ENCODE measurements at places on chromosomes 1 and 21.

GRCh38 chr1:53637511-53638359 lies 101.2 kb downstream of the GLIS1 start:
- DNase-seq: no peak

- DNase-seq: no peak
Measured at GRCh38 chr1:110610084-110610483, 3.9 kb upstream of the KCNA2 start.

DNA sequence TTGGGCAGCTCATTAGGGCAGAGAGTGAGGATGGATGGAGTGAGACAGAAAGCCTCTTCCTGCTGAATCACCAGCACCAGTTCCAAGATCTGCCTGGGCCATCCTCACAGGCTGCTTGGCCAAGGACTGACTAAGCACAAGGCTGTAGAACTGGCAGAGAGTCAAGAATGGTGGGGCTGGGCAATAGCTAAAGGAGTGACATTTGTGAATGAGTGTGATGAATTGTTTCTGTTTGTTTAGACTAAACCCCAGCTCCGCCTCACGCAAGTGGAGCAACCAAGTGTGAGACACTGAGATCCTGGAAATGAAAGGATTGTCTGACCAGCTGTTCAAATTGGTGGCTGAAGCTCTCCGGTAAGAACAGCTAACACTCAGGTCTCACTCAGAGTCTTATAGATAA lies 38.6 kb downstream of the BRINP2 start:
- no peak for DNase-seq

DNA sequence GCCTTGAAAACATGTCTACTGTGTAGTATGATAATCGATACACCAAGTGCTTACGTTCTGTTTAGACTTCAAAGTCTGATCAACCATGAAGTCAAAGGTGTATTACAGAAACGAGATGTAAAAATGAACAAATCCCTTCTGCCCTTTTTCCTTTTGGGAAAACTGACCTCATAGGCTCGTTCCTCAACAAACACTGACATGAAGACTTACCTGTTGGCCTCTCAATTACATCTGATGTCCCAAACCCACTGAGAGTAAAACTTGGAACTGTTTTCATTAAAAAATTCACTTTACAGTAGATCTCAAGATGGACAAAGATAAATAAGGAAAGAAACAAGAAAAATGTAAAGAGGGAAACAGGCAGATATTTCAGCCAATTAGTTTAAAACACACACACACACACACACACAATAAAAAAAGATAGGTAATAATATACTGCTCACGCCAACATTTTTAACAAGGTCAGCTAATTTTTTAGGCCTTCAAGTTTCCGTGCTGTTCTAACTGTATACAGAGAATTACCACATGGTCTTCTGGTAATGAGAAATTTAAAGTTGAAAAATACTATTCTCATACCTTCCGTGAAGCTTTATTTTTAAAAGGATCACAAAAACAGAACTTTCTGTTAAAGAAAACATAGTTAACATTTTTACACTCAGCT lies 2.1 kb downstream of the HMGN1 start:
- no peak for DNase-seq

GRCh38 chr1:202355944-202356553 lies 7.5 kb downstream of the PPP1R12B start:
- DNase-seq: no peak

DNA sequence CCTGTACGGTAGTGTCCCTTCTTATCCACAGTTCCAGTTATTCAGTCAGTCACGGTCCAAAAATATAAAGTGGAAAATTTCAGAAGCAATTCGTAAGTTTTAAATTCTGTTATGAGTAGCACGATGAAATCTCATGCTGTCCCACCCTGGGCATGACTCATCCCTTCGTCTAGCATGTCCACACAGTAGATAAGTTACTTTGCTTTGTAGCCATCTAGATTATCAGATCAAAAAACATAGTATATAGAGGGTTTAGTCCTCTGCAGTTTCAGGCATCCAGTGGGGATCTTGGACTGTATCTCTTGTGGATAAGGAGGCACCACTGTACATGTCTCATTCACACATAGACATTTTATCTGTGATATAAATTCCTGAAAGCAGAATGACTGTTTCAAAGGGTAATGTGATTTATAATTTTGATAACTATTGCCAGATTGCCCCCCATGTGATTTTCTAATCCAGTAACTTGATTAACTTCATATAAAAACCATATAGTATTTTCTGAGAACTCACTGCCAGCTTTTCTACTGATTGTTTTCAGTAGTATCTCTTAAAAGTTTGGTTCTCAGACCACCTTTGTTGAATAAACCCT lies 143.3 kb downstream of the DYRK1A start:
- DNase-seq: no peak
